ENCODE measurements at places on chromosomes 6 and 20.
A peak's percentile ranks its signal among the peaks of the same experiment; 100 is the strongest.

- DNase-seq = no peak
Observed at GRCh38 chr6:134413241-134413643, 95.3 kb upstream of the SGK1 start.

- no peak for DNase-seq
Observed at GRCh38 chr6:83920017-83920416, 60.5 kb downstream of the CYB5R4 start.

GRCh38 chr6:96450082-96450769, 71.4 kb upstream of the UFL1 start:
- DNase-seq = no peak

GRCh38 chr20:35598476-35598875, 17.2 kb upstream of the SPAG4 start:
- no peak for DNase-seq

- no peak for DNase-seq
Observed at GRCh38 chr6:42332916-42333315, 115.3 kb upstream of the MRPS10 start.

GRCh38 chr6:138430361-138431145, 26.5 kb downstream of the HEBP2 start:
- DNase-seq = no peak

GRCh38 chr6:104400844-104401243, 458.9 kb downstream of the HACE1 start:
- DNase-seq = peak; percentile 23

DNA sequence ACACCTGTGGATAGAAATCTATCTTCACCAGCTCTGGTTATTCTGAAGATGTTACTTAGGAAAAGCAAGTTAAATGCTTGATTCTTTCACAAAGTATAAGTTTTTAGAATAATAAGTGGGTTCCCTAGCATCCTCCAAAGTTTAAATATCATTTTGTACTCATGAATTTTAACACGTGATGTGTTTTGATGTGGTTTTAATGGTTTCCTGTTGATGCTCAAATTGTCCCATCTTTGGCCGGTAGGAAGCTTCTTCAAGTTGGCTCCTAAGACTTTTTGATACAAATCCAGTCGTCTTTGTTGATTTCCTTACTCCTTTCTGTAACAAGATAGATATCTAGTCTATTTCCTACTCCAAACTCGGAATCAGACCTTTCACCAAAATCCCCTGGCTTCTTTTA, 94.5 kb upstream of the STXBP5 start:
- no peak for DNase-seq

GRCh38 chr6:43052842-43053544, 658 bp downstream of the CUL7 start:
- DNase-seq = peak; percentile 56

GRCh38 chr6:43310134-43310533, 1.5 kb upstream of the CRIP3 start:
- DNase-seq = no peak

- no peak for DNase-seq
Observed at GRCh38 chr20:35398660-35399144, 13.1 kb downstream of the UQCC1 start.

DNA sequence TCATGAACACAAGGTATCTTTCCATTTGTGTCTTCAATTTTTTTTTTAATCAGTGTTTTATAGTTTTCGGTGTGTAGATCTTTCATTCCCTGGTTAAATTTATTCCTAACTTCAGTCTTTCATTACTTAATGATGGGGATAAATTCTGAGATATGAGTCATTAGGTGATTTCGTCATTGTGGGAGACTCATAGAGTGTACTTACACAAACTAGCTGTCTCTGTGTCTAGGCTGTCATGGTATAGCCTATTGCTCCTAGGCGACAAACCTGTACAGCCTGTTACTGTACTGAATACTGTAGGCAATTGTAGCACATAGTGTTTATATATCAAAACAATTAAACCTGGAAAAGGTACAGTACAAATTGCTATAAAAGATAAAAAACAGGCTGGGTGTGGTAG, 42.1 kb downstream of the SMAP1 start:
- no peak for DNase-seq

GRCh38 chr6:158184608-158185007, 16.5 kb downstream of the GTF2H5 start:
- no peak for DNase-seq

DNA sequence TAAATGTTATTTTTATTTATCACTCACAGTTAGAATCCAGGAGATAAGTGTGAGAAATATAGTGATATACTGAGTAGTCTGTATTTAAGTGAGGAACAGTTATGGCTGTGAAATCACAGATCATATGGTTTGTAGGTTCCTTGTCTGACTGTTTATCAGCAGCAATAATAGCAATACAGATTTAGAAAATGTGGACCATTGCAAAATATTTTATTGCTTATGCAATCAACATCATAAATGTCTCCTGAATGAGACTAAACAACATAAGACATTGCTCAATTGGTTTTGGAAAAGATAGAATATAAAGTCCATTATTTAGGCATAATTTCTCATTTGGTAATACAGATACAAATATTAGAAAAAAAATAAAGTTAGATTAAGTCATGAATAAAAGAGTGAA, 43.7 kb downstream of the CCDC170 start:
- no peak for DNase-seq

GRCh38 chr20:60302875-60303274, 344.7 kb downstream of the CDH26 start:
- DNase-seq = no peak

DNA sequence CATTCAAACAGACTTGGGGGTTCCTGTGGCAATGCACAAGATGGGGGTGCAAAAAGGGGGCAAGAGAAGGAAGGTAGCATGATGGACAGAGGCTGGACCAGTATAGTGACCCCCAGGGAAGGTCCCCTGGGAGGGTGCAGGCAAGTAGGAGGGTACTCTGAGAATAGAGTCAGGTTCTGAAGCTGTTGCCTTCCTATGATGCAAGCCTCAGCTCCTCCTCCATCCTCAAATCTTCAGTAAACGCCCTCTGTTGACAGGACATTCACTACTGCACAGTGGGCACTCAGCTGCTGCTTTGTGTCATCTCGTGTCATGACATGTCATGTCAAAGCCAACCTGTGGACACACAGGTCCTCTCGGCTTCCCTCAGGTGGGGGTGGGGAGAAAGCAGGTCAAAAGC, 5.8 kb upstream of the SDCBP2 start:
- DNase-seq = no peak

DNA sequence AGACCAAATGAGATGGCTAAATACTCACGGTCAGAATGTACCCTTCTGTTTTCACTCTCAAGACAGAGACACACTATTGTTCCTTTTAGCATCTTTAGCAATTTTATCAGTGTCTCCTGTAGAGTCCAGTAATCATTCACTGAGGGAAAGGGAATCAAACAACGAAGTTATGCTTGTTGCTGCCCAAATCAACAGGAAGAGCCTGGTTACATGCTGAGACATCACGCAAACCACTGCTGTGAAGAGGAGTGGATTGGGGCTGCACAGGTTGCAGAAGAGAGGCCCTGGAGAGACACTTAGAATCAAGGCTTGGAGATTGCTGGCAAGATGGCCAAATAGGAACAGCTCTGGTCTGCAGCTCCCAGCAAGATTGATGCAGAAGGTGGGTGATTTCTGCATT, 40.5 kb upstream of the B3GAT2 start:
- DNase-seq = no peak

DNA sequence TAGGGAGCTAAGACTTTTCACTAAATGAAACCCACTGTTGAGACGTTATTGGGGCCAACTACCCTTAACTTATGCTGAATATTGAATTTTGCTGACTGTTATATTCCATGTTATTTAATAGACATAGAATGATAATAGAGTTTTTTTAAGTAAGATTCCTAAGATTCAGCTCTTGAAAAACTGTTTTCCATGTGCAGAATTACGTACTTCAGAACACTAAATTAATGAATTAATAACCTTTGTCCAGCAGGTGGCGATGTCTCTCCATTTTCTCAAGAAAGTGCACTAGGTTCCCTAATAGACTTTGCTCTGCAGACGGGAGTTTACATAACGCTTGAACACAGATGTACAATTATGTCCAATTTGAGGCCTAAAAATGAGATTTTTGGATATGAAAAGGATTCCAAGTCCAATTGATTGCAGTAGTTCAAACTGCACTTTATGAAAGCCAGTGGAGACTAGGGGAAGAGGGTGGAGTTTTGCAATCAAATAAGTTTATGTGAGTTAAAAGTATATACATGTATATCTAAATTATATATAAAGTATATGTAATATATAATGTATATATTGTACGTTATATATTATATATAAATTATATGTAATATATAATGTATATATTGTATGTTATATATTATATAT, 282.1 kb downstream of the UST start:
- no peak for DNase-seq

GRCh38 chr20:58570204-58570859, 55.1 kb upstream of the APCDD1L start:
- no peak for DNase-seq

DNA sequence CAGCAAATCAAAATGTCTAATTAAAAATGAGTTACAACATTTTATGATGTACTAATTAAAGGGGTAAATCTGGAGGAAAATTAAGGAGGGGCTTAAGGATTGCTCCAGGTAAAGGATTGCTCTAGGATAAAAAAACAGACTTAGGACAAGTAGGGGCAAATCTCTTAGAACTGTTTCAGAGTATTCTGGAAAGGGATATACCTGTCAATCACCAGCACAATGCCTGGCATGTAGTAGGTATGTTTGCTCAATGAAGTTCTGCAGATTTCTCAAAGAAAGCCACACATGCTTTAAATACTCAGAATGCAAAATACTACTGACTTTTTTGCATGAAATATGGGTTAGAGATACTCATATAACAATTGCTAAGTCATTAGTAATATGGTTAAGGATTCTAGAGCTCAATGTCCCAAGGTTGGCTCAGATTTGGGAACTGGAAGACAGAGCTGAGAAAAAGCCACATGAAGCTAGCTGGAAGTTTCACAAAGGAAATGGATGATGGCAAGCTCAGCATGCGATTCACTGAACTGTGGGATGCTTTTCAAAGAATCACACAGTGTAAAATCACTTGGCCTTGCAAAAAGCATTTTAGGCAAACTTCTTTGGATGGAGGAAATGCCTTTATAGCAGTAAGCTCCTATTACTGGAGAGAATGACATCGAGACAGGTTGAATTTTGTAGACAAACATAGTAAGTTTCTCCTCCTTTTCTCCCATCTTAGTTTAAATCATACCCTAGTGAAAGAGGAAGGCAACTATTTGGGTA, 72.8 kb downstream of the MAP3K5 start:
- no peak for DNase-seq

- no peak for DNase-seq
Observed at GRCh38 chr20:58566981-58567380, 51.8 kb upstream of the APCDD1L start.

DNA sequence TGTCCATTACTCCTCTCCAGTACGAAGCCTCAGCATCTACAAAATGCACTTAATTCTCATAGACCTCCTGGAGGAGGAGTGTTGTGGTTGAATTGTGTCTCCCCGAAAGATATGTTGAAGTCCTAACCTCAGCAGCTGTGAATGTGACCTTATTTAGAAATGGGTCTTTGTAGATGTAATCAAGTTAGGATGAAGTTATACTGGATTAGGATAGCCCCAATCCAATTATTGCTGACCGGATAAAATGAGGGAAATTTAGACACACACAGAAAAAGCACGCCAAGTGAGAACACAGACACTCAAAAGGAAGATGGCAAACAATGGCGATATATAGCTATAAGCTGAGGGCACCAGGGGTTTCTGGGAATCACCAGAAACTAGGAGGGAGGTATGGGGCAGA, 64.2 kb upstream of the FAM184A start:
- DNase-seq = no peak

DNA sequence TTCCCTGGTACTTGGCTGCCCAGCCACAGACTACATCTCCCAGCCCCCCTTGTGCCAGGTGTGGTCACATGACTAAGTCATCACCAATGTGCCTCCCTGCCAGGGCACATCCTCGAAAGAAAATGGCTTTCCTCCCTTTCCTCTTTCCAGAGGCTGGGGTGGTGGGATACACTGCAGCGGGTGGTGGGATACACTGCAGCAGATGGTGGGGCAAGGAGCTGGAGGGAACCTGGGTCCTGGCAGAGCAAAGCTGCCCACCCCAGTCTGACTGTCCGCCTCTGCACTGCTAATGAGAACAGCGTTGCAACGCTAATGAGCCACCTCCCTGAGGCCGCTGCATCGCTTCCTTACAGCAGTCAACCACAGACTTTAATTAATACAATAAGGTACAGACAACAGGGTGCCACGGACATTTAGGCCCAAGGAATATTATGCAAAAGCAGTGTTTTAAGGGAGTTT, 125.3 kb downstream of the PREX1 start:
- DNase-seq = peak; percentile 64

DNA sequence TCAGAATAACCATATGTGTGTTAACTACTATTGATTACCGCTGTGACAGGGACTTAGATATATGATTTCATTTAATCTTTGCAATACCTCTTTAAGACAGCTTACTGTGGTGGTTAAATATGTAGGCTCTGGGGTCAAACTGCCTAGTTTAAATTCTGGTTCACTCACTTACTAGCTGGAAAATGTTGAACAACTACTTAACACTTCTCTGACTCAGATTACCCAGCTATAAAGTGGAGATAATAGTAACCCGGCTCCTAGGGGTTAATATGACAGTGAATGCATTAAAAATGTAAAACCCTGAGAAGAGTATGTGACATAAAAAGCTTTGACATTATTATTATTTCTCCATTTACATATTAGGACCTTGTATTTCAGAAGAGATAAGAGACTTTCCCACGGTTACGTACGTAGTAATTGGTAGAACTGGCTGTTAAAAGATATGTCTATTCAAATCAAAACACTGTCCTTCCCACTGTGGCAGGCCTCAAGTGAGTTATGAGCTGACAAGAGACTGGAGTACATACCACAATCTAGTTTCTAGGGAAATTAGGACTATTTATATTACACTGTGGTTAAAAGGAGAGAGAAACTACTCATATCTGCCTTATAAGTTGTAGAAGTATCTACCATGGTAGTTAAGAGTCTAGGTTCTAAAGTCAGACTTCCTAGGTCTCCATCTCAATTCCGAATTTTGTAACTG, 4.4 kb upstream of the PLCB1 start:
- no peak for DNase-seq

- no peak for DNase-seq
Observed at GRCh38 chr6:15109338-15110090, 136.4 kb upstream of the JARID2 start.

- no peak for DNase-seq
Observed at GRCh38 chr6:52297433-52297832, 12.9 kb upstream of the MCM3 start.

DNA sequence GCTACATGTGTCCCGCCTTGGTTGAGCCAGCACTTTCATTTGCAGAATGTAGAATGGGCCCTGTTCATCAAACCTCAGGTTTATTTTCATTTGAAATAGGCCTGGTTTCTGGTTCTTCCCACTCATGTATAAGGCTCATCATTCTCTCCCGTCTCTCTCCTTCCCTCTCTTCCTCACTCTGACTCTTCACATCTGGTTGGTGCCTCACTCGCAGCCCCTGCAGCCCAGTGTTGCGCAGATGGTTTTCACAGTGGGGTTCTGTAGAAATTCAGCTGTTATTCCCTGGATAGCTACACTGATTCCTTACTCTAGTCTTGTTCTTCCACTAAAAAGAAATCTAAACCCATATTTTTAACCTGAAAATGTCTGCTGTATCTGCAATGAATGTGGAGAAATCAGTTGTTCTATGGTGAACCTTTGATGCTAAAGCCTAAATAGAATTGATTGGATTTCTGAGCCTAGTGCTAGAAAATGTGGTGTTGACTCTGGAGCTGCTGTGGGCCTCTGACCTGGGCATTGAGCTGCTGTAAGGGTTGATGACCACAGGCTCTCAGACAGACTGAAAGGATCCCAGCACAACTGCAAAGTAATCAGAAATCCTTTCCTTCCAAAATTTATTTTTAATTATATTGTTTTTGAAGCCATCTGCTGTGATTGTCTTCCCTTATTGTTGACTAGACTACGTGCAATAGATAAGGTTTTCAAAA, 150.3 kb downstream of the TMEM242 start:
- DNase-seq = no peak

Data from H7 (cell line).